ENCODE measurements at places on chromosomes 2 and 18. TPM values are rescaled to one million over a fixed set of nuclear protein-coding genes. Genes with fewer than 3 reads are reported as not detected.

Gene ITGA4
- total RNA-seq: 1.7 TPM

GRCh38 chr18:8443505-8443904 lies 165.7 kb upstream of the RAB12 start:
- DNase-seq: no peak
- no peaks in the 10 kb centered on the region for H3K36me3 ChIP-seq
- H3K4me1 ChIP-seq: no peaks in the 10 kb centered on the region
- H3K27ac ChIP-seq: no peak overlapping the region

DNA sequence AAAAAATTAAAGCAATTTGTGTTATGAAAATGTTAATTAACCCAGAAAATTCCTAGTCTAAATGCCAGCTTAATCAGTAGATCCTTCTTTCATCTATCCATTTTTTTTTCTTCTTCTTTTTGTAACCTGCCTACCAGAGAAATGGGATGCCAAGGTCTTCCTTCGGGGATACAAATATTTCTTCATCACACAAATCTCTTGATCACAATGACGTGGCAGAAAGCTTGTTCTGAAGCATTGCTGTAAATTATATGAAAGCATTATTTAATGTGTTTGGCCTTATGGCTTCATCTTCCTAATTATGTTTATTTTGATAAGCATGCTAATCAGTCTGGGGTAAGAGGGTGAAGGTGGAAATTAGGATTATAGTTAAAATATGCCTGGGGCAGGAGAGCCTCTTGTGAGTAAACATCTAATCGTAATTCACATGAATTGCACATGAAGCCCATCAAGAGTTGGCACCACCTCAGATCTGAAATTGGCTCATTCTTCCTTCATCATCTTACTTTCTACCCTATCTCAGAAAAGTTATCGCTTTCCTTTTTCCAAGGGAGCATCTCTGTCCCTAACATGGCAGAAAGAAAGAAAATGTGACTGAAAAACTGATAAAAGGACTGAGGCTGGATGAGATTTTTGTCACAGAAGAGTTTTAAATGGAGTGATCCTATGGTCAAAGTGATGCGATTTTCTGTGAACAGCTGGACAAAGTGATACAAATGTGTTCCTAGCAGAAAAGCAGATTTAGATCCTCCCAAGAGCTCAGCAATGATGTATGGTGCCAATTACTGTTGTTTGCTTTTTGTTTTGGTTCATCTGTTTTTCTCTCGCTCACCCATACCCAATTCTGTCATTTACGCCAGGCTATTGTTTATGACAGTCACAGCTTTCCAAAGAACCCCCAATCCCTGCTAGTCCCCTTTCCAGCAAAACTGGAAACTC lies 76.9 kb upstream of the PMAIP1 start:
- H3K4me3 ChIP-seq: no peak overlapping the region
- no peaks in the 10 kb centered on the region for H3K36me3 ChIP-seq
- DNase-seq: no peak
- H3K27me3 ChIP-seq: no peaks in the 10 kb centered on the region

GRCh38 chr2:40455661-40456060 lies 3.8 kb upstream of the SLC8A1 start:
- H3K4me1 ChIP-seq: peaks cover 3% of the 10 kb centered on the region
- DNase-seq: no peak
- H3K27me3 ChIP-seq: no peaks in the 10 kb centered on the region
- H3K36me3 ChIP-seq: no peaks in the 10 kb centered on the region
- H3K4me3 ChIP-seq: no peak overlapping the region

DNA sequence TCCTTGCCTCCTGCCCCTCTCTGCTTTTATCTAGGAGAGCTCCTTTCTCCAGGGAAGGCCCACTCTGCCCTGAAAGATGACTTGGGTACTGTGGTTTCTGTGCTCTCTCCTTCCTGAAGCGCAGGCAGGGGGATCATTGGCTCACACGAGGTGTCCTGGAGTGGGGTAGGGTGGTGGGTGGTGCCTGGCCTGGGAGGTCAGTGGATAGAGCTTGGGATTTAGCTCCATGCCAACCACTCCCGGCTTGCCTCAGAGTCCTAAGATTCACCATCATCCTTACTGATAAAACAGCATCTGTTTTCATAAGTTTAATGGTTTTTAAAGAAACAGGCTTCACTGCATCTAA lies 63.1 kb downstream of the CIB4 start:
- no peak for DNase-seq
- no peaks in the 10 kb centered on the region for H3K4me1 ChIP-seq
- H3K4me3 ChIP-seq: no peak overlapping the region
- H3K27me3 ChIP-seq: no peaks in the 10 kb centered on the region

Gene ACMSD
- not detected for total RNA-seq
